ENCODE measurements at places on chromosomes 6 and 20.

GRCh38 chr6:167102318-167102717 lies 20.6 kb upstream of the CCR6 start:
- no peak for DNase-seq

DNA sequence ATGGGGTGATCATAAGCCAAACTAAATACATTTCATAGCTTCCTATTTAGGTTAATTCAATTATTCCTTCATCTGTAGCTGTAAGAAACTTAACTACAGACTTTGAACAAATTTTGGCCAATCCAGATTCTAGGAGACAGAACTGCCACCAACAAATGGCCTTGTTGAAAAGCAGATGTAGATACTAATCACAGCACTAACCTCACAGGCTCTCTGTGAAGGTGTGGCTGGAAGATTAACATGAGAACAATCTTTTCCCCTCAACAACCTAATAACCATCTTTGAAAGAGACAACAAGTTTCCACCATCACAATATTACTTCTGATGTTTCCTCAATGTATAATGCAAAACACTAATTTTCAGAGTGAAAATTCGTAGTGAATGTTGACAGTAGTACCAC lies 87.8 kb downstream of the SESN1 start:
- no peak for DNase-seq

GRCh38 chr20:18986895-18987580 lies 173.5 kb downstream of the SCP2D1 start:
- DNase-seq, result no peak

- DNase-seq, result no peak
Measured at GRCh38 chr20:60728705-60729104, 523.4 kb upstream of the CDH4 start.

GRCh38 chr6:71367756-71368155 lies 79.1 kb downstream of the OGFRL1 start:
- DNase-seq, result no peak

- DNase-seq, result no peak
Measured at GRCh38 chr6:80325742-80326141, 219.3 kb downstream of the BCKDHB start.

- no peak for DNase-seq
Measured at GRCh38 chr20:40680161-40680959, 8.7 kb downstream of the MAFB start.

DNA sequence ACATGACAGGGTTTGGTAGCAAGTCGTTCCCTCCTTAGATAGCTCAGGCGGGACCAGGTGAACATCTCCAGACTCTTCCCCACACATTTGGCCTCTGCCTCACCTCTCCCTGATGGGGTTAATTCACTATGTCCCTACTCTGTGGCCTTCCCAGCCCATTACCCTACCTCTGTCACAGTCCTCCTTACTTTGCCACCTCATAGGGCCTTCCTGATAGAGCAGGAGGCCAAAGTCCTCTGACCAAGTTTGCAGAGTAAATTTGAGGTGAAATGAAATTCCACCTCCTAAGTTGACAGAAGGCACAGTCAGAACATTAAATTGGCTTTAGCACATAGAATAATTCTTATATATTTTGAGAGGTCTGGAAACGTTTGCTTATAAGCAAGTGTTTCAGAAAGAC lies 53.1 kb upstream of the ARMC2 start:
- no peak for DNase-seq

GRCh38 chr20:48728042-48728825 lies 99.6 kb downstream of the PREX1 start:
- no peak for DNase-seq

DNA sequence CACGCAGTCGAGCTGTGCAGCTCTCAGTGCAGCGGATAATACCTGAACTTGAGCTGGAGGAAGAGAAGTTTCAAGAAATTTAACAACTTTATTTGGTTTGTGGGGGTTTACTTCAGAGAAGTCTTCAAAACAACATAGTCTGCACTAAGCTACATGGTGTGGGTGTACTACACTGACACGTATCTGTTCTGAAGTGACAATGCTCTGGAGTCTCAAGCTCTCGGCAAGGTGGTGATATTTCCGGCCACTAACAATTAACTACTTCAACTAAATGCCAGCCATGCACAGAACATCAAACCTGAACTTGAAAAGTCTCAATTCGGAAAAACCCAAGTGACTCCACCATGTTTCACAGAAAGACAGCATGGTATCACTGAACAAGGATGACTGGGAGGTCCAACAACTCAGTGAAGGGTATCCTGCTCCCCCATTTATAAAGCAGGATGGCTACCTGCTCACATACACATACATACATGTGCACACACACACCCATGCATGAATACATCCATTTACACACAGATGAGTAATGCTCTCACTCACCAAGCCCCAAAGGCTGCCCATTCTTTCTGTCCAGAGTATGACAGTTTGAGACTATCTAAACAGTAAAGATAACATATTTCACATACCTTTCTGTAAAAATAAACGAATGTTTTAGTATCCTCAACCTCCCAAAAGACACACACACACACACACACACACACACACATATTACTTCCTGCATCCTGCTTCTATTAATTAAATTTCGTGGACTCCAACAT lies 15.4 kb upstream of the ANKRD60 start:
- DNase-seq, result no peak

GRCh38 chr6:90088009-90088408 lies 193.7 kb downstream of the GJA10 start:
- no peak for DNase-seq

DNA sequence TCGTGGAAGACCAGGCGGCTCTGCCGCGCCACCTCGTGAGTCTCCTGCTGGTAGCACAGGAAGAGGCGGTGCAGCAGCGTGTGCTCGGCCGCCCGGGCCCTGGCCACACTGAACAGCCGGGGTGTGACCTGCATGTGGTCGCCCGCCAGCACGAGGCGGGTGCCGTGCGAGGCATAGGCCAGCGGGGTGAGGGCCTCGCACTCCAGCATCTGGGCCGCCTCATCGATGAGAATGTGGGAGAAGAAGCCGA lies 7.0 kb downstream of the HELZ2 start:
- DNase-seq, result no peak

- no peak for DNase-seq
Measured at GRCh38 chr6:11810854-11811643, 32.4 kb upstream of the ADTRP start.

DNA sequence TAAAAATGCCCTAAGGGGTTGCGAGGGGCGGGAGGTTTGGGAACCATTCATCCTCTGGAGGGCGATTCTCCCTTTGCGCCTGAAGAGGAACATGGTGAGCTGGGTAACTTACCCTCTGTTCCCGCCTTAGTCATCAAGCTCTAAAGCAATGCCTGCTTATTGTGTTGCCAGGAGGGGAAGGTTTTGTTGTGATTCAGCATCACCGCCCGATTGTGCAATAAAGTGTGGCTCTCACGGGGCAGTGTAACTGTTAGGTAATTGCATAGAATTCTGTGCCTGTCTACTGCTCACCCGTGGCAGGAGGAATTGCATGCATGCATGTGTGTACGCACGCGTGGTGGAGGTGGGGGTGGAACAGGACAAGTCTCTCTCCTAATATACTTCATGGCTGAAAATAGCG lies 95.5 kb upstream of the AGPAT4 start:
- no peak for DNase-seq

GRCh38 chr6:158027590-158028285 lies 46.1 kb downstream of the SYNJ2 start:
- DNase-seq, result no peak

Measured in activated CD4-positive, alpha-beta T cell treated with anti-CD3 and anti-CD28 coated beads for 24 hours (primary cell).